ENCODE measurements at places on chromosomes 6 and 20.

DNA sequence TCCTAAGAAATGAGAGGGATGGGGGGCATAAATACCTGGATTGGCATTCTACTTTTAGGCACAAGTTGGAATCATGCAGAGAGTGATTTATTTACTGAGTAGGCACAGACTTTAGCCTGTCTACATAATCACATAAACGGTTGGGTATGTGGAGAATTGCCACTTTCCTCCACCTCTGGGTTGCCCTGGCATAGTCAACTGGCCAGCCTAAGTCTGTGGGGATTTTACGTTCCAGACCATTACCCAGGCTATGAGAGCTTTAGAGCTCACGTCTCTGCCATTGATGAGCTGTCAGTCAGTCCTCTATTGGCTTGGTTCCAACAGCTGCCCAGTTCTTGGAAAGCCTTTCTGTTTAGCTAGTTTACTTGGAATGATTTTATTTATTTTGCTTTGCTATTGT lies 5.0 kb upstream of the BHLHE23 start:
- DNase-seq: no peak

- DNase-seq: no peak
Measured at GRCh38 chr6:16058201-16058928, 70.5 kb upstream of the MYLIP start.

- no peak for DNase-seq
Measured at GRCh38 chr20:36677422-36677771, 31.4 kb upstream of the SLA2 start.

DNA sequence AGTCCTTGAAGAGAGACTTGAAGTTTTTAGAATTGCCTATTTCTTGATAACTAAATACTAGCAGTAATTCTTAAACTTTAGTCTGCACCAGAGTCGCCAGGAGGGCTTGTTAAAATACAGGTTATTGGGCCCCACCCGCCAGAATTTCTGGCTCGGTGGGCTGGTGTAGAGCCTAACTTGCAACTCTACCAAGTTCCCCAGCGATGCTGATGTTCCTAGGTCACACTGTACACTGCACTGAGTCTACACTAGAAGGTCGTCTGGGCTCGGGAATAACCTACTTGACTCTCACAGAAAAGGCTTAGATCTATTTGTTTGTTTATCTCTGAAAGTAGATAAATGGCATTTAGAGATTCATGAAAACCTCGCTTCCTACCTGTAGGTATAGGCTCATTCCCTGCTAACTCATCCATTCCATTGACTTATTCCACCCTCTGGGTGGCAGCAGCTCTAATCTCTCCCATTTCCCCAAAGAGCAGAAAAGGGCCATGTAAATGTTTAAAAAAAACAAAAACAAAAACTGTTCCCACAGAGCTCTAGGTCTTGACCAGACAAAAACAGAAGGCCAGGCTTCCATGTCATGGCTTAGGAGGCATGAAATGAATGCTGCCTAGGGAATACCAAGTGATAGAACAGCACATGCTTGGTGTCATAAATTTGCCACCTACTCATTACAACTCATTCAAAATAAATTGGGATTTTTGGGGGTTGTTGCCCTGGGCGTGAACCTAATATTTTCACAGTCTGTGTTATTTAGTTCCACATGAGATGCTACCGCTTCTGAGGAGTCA lies 292.1 kb downstream of the ADGB start:
- DNase-seq: no peak

DNA sequence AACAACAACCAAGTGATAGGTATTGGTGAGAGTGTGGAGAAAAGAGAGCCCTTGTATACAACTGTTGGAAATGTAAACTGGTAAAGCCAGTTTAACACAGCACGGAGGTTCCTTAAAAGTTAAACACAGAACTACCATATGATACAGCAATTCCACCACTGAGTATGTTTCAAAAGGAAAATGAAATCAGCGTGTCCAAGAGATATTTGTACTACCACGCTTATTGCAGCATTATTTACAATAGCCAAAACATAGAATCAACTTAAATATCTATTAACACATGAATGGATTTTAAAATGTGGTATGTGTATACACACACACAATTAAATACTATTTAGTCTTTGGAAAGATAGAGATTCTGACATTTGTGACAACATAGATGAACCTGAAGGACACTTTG lies 1.1 kb downstream of the PTCHD4 start:
- no peak for DNase-seq

- DNase-seq: no peak
Measured at GRCh38 chr20:19313342-19314069, 101.1 kb downstream of the SLC24A3 start.

- no peak for DNase-seq
Measured at GRCh38 chr6:99121748-99122147, 174.0 kb upstream of the FBXL4 start.

DNA sequence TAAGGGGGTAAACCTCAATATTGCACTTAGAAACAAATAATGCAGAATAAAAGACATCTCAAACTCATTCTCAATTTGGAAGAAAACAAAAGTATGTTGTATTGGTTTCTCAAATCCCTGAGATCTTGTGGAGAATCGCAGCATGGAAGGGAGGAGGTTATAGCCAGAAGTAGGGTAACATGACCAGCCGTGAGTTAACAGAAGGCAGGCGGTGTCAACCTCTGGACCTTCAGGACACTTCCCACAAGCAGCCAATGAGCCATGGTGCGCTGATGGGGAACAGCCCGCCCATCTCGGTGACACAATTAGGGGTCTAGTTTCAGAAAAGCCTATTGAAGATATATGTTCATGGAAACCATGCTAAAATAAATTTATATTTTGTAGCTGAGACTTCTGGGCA lies 98.4 kb downstream of the ALDH8A1 start:
- DNase-seq: no peak

- no peak for DNase-seq
Measured at GRCh38 chr20:46355778-46356177, 47.5 kb upstream of the CDH22 start.

GRCh38 chr6:45421709-45422502 lies 44.2 kb upstream of the SUPT3H start:
- no peak for DNase-seq

DNA sequence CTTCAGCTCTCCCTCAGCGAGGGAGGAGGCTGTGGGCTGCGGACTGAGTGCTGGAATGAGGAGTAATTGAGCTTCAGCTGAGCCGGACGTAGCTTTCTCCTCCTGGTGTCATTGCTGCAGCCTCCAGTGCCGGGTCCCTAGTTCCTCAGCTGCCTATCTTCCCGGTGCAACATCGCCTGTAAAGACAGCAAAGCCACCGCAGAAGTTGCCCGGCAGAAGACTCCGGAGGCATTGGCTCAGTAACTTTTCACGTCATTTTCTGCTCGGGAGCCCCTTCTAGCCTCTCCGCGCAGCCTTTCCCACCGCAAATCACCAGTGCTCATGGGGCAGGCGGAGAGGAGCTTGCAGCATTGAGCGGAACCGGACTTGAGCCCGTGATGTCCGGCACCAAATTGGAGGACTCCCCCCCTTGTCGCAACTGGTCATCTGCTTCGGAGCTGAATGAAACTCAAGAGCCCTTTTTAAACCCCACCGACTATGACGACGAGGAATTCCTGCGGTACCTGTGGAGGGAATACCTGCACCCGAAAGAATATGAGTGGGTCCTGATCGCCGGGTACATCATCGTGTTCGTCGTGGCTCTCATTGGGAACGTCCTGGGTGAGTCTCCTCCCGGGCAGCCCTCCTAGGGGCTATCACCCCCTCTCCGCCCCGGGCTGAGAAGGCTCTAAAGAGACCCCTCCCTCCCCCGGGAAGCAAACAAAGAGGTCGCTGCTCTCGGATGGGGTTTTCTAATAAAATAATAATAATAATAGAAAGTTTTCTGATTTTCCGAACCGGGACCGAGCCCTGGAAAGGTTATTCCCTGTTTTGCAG lies at the start of gene HCRTR2:
HCRTR2 (plus strand) TSS at position 305 of the 816 bp plus-strand sequence; CDS start at position 378, 73 bp downstream.
- no peak for DNase-seq

DNA sequence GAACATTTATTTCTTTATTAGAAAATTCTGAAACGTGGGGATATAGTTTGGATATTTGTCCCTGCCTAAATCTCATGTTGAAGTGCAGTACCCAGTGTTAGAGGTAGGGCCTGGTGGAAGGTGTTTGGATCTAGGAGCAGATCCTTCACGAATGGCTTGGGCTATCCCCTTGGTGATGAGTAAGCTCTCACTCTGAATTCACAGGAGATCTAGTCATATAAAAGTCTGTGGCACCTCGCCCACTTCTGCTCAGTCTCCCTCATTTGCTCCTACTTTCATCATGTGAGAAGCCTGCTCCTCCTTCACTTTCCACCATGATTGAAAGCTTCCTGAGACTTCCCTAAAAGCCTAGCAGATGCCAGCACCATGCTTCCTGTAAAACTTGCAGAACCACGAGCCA lies 96.8 kb upstream of the GJE1 start:
- DNase-seq: no peak

GRCh38 chr6:92559611-92560010 lies 859.7 kb downstream of the EPHA7 start:
- no peak for DNase-seq

DNA sequence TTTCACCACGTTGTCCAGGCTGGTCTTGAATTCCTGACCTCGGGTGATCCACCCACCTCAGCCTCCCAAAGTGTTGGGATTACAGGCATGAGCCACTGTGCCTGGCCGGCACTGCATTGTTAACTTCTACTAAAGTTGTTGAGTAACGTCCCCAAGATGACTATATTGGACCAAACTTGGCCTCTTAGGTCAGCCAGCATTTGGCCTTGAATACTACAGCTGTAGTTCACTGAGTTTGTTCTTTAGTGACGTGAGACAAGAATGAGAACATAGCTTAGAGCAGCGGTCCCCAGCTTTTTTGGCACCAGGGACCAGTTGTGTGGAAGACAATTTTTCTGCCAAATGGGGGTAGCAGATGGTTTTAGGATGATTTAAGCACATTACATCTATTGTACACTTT lies 237.1 kb downstream of the TBC1D7 start:
- no peak for DNase-seq

GRCh38 chr6:68976260-68976659 lies 341.2 kb downstream of the ADGRB3 start:
- no peak for DNase-seq

DNA sequence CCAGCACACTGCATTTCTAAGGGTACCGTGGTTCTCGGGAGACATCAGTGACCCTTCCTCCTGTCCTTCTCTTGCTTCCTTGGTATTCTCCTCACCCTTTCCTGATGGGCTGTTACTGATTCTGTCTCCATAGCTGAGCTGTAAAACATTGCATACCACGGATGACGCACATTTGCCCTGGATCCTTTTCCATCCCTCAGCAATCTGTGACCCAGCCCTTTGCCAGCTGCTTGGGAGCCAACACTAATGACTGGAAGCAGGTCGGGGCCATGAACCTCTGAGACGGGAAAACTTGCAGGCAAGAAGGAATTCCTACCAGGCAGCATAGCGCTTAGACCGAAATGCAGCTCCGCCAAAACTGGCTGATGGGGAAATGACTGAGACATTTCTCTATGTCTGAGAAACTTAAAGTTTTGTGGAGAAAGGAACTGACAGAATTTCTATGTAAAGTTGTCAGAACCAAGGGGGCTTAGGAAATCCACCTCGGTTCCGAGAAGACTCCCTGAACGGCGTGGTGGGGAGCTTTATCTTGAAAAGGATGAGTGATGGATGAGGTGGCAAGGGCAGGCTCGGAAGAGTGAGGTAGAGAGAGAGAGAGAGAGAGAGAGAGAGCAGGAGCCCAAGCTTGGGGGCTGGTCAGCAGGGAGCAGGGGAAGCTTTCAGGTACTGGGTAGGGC lies 19.2 kb downstream of the TUBB2B start:
- DNase-seq: peak; percentile 96

DNA sequence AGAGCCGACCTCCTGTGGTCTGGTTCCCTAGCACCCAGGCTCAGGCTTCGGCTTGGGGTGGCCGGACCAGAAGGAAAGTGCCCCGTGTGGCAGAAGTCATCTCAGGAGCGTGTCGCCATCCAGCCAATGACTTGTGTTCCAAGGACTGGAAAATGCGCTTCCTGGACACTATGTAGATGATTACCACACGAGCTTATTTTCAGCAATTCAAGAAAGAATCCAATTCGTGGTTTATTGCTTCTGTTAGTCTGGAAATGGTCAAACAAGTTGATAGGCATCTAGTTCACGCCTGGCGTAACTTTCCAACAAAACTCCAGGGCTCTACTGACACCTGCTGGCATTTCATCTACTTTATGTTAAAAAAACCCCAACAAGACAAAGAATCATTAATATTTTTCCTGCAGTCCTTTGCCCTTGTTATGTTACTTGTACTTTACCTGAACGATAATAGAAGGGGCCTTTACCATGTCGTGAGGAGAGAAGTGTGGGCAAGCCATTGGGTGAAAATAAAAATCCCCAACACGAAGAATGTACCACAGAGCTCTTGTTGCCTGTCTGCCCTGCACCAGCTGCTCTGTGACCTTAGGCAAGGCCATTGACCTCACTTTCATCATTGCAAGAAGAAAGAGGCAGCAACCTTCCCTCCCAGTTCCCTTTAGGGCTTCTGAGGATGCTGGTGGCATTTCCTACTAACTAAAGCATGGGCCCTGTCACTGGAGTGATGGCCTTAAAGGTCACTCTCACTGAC lies 154.7 kb upstream of the LAMP5 start:
- DNase-seq: peak; percentile 65

DNA sequence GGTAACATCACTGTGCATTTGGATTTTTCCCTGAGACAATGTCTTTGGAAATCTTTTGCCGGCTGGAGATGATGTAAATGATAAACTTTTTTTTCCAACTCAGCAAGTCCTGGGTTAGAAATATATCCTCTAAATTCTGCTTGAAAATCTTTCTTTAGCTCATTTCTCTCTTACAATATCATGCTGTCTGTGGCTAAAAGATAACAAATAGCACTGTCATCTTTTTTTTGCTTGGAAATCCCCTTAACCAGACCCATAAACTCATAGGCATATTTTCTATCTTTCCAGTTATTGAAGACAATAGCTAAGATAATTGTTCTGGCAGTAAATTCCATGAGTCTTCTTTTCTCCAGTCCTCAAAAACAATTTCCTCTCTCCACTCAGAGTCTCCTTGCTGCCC lies 481.5 kb downstream of the NKAIN2 start:
- DNase-seq: no peak

Data from GM04504 (cell line).